ENCODE measurements at places on chromosomes 11 and 22.

DNA sequence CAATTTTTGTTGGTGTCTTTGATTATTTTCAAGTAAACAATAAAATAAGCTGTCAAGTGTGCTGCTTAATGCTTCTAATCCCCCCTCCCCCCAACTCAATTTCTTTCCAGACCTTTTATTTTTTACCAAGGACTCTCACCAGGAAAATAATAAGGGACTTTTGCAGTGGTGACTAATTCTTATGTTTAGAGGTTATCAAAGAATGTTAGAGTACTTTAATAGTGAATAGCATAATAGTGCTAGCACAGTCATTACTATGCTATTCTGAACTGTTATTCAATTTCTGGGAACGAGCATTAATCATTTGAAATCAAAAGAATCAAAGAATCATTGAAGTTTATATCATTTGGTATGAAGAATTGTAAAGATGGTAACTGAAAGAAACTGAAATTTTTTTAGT lies 251.4 kb downstream of the DDX10 start:
- DNase-seq, result no peak

DNA sequence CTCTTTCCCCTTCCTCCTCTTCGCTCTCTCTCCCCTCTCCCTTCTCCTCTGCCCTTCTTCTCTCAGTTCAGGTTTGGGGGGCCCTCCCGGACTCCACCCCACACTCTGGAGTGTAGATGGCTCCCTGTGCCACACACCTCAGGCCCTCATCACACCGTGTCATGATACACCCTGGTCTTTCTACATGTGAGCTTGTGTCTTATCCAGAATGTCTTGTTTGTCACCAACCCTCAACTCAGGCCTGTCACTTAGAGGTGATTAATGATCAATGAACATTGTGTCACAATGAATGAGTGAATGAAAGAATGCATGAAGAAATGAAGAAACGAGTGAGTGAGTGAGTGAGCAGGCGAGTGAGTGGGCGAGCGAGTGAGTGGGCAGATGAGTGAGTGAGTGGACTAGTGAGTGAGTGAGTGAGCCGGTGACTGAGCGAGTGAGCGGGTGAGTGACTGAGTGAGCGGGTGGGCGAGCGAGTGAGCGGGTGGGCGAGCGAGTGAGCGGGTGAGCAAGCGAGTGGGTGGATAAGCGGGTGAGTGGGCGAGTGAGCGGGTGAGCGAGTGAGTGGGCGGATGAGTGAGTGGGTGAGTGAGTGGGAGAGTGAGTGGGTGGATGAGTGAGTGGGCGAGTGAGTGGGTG lies 33.8 kb downstream of the CAPN1 start:
- no peak for DNase-seq

DNA sequence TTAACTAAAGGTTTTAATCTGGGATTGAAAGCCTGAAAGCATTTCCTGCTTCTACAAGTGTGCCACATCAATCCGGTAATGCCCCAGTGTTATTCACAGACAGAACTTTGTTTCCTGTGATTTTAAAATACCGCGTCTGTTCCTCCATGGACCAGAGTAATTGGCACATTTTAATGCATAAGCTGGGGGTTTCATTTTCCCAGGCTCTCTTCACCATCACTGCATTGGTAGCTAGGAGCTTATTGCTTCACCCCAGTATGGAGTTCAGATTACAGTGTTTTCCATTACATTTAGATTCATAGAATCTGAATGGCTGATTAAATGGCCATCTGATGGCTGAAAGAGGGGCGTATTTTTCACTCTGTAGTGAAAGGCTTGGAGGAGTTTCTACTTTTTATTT lies 25.7 kb upstream of the CRTAM start:
- DNase-seq, result no peak

DNA sequence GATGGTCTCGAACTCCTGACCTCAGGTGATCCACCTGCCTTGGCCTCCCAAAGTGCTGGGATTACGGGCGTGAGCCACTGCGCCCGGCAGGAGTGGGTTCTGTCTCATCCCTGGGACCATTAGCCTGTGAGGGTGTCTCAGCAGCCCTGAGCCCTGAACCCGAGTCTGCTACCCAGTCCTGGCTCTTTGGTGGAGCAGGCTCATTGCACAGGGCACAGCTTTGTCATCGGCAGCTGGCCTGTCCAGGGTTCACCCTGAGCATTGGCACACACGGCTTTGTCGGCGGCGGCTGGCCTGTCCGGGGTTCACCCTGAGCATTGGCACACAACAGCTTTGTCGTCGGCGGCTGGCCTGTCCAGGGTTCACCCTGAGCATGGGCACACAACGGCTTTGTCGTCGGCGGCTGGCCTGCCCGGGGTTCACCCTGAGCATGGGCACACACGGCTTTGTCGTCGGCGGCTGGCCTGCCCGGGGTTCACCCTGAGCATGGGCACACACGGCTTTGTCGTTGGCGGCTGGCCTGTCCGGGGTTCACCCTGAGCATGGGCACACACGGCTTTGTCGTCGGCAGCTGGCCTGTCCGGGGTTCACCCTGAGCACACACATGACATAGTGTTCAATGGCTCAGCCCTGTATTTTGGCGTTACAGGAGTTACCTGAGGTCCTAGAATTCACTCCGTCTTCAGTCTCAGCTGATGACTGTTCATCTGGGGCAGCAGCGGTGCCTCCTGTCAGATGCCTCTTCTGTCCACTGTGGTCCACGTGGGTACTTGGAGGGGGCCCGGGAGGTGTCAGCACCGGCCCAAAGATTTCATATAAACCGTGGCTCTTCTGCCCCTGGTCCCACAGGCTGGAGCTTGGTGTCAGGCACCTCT lies 1082.5 kb downstream of the BRD1 start:
- no peak for DNase-seq

- DNase-seq, result no peak
These were observed 2.3 kb downstream of the GATD1 start for GRCh38 chr11:774873-775592.

DNA sequence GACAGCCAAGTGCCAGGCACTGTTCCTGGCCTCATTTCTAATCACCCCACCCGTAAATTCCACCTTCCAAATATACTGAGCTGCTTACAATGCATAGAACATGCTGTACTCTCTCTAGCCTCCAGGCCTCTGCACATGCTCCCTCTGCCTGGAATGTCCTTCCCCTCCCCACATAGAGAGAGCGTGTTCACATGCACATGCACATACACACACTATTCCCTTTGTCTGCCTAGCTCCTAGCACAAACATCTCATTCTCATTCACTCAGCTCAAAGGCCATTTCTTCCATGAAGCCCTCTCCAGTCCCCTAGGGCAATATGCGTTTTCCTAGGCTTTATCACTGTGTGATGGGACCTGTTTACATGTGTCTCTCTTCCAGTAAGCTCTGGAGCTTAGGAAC lies 144.6 kb downstream of the WT1 start:
- DNase-seq, result no peak

GRCh38 chr11:121472312-121472711 lies 19.5 kb upstream of the SORL1-AS1 start:
- DNase-seq, result no peak

DNA sequence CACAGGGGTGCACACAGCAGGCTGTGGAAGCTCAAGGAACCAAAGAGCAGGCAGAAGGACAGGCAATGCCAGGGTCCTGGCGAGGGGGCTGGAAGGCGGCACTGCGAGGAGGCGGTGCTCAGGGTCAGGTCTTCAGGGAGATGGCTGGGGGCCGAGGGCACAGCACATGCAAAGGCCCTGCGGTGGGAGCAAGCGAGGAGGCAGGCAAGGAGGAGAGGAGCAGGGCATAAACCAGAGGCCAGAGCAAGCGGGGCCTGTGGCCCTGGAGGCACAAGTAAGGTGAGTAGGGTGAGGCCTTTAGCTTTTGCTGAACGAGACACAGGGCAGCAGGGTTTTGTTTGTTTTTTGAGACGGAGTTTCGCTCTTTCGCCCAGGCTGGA lies 126.9 kb downstream of the ARHGAP8 start:
- DNase-seq, result no peak

- no peak for DNase-seq
These were observed 5.7 kb upstream of the SULT4A1 start for GRCh38 chr22:43867839-43868635.

GRCh38 chr11:64918017-64918416 lies 1.0 kb upstream of the ATG2A start:
- no peak for DNase-seq

- DNase-seq, result no peak
These were observed 5.0 kb downstream of the HSPA8 start for GRCh38 chr11:123056835-123057491.

- DNase-seq, result no peak
These were observed 25.1 kb upstream of the EIF3D start for GRCh38 chr22:36554098-36554497.

DNA sequence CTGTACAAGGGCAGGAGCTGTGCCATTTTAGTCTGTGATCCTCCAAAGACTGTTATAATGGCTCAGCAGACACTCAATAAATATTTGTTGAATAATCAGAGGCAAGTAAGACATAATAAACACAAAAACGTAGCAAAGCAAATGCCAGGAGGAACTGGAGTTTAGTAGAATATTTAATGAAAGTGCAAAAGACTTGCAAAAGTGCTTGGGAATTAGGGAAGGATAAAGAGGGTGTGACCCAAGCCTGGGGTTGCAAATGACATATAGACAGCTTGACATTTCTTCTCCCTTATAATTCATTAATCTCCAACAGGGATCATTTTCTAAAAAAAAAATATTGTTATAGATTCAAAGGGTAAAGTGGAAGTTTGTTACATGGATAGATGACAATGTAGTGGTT lies 212.7 kb upstream of the PGR start:
- DNase-seq, result no peak

DNA sequence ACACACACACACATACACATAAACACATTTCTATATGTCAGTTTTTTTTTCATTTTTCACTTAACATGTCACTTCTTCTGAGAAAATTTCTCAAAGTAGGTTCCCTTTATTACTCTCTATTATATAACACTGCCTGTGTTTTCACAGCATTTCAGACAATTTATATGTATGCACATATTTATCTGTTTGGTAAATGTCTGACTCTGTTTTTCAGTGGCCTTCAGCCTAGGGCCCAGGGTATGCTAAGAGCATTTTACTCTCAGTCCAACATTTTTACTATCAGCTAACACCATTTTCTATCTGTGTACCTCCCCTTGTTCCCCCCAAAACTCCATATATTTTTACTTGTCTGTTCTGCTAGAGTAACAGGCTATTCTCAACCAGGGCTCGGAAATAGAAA lies 92.3 kb downstream of the ANO3 start:
- no peak for DNase-seq

DNA sequence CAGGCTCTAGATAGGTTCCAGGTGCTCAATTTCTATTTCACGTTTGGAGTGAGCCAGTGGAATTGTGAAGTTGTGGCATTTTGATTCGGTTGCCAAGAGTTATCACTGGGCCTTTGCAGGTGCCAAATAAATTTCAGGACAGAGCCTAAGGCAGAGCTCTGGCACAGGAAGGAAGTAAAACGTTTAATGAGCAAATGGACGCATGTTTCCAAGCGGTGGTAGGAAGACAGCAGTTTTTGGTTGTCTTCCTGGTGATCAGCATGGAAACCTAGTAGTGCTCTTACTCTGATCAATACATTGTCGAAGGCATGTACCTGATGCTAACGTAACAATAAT lies 452 bp downstream of the BIRC3 start:
- no peak for DNase-seq

GRCh38 chr11:18721561-18722292 lies 4.3 kb downstream of the IGSF22 start:
- DNase-seq, result no peak

- DNase-seq, result no peak
These were observed 302.0 kb downstream of the KIRREL3 start for GRCh38 chr11:126698576-126698975.

DNA sequence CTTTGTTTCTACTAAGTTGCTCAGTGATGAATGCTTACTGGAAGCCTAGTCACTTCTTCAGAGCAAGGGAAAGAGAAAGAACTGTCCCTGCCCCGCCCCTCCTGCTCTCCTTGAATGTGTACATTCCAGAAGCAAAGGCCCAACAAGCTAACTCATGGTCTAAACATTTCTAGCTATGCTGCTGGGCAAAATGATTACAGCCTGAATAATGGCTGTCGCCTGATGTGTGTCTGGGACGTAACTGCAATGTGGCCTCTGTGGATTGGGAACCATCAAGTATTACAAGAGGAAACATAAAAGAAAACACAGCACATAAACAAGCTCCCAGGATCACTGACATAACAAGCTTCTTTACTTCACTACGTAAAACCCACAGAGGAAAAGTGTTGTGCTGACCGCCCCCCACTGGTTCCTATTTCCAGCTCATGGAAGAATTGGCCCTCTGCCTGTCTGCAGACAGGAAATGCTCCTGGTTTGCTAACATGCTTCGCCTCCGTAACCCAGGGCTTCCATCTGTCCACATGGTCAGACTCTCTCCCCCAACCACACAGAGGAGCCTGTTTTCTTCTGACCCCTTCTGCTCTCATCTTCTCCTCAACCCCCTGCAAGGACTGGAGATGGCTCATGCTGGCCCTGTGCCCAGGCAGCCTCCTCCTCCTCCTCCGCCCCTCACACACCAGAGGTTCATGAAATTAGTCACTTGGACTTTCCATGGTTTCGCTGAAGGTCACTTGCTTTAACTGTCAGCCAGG lies 187.2 kb downstream of the MAML2 start:
- DNase-seq, result no peak

- DNase-seq, result no peak
These were observed 33.4 kb downstream of the MRTFA start for GRCh38 chr22:40603088-40603605.

DNA sequence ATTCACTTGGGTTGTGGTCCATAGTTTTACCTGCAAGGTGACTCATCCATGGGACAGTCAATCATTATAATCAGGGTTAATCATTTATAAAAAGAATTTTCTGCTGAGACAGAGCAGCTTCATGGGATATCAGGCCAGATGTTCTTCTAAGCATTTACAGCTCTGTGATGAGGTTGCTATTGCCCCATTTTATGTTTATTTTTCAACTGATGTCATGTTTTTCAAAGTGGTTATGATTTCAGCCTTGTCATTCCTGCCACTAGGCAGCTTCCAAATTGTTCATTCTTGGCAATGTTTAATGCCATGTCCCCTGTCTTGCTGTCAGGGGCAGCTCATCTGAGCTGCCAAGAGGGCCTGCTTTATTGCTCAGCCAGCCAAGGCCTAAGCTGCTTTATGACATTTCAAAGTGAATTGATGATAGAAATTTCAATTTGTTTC lies 35.9 kb upstream of the ZBED5 start:
- no peak for DNase-seq

DNA sequence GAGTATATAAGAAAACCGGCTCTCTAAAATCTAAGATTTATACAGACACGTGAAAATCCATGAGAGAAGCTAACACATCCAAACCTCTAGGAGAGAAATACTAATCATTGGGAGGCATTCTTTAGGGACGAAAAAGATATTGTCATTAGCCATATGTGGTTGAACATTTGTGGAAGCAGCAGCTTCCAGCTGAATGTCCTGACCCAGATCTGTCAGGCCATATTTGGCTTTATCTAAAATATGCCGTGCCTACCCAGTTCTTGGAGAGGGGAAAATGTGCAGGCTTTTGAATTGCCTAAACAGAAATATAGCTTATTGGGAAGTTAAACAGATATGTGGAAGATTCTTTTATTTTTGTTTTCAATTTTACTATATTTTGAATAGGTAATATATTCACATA lies 6.4 kb downstream of the CCDC89 start:
- DNase-seq, result no peak

- DNase-seq, result no peak
These were observed 17.9 kb upstream of the FGF19 start for GRCh38 chr11:69721745-69722144.

GRCh38 chr11:44306052-44306917 lies 3.7 kb downstream of the ALX4 start:
- DNase-seq, result no peak

All from activated gamma-delta T cell (primary cell).